Right ventricle myocardium superior (tissue), 1 donor: ENCODE measurements at places on chromosomes 7 and 10. TPM values are rescaled to one million over a fixed set of nuclear protein-coding genes. Genes with fewer than 3 reads are reported as not detected.

DNA sequence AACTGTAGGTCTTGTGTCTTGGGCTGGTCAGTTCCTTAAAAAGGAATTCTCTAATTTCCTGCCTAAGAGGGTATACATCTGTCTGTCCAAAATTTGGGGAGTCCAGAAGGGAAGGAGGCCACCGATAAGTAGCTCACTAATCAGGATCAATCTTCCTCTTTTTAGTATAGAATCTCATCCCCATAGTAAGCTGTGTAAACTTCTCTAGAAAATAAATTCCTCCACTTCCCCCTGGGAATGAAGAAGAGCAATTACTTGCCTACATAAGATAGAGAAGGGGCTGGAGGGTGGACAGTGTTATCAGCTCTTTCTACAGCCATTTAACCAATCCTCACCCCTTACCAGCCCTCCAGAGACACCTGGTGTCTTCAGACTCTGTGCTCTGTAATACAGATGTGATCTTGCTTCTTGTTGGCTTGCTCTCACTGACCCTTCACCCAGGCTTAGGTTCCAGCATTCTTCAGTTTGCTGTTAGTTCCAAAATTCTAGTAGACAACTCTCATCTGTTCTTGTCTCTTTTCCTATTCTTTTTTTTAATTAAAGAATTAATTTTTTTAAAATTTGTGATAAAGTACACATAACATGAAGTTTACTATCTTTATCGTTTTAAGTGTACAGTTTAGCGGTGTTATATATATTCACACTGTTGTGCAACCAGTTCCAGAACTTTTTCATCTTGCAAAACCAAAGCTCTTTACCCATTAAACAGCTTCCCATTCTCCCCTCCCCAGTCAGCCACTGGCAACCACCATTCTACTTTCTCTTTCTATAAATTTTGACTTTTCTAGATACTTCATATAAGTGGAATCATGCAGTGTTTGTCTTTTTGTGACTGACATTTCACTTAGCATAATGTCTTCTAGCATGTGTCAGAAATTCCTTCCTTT, 6.5 kb upstream of the PRKAR2B start:
- DNase-seq = no peak

DNA sequence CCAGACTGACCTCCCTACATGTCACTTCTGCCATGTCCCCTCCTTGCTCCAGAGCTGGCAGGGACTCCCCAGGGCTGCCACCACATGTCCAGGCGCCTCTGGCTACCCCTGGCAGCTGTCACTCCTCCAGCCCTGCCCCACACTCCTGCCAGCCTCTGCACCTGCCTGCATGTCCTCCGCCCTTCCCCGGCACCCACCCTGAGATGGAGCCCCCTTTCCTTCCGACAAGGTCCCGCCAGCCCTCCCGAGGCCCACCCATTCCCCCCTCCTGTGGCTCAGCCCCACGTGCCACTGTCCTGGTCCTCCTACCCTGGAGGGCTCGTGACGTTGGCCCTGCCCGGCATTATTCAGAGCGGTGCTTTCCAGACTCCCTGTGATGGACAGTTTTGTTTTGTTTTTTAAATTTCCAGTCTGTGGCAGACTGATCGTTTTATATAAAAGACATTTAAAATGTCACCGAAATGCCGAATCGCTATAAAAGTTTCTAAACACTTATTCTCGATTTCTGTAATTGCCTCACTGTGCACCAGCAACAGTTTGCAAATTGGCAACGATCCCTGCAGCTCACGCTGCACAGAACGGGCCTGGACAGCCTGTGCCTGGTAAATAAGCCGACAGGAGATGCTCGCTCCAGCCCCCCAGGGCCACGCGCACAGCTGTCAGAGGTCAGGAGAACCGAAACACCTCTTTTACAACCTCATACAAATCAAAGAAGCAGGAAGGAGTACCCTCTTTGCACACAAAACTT, 111.1 kb upstream of the SH2B2 start:
- no peak for DNase-seq

DNA sequence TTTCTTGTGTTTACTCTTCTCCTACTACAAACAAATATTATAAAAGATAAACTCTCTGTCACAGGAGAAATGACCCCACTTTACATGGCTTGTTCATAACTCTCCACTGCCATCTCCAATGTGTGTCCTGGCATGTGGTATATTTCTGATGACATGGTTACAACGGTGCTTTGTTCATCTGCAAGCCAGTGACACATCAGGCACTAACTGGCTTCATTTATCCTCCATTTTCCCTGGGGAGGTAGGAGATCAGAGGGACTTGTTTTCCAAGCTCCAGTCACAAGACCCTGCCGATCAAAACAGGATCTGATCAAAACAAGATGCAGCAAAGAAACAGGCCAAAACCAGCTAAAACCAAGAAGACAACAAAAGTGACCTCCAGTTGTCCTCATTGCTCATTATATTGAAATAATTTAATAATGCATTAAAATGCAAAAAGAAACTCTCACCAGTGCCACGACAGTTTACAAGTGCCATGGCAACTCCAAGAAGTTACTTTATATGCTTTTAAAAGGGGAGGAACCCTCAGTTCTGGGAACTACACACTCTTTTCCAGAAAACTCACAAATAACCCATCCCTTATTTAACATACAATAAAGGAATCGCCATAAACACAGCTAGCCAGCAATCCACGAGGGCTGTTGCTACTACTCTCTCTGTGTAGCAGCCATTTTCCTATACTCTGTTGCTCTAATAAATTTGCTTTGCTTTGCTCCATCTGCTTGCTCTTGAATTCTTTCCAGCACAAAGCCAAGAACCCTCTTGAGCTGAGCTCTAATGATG, 224.2 kb downstream of the XPNPEP1 start:
- no peak for DNase-seq

Gene PCDH15
- 0.16 TPM for total RNA-seq

Gene PTF1A
- not detected for total RNA-seq

DNA sequence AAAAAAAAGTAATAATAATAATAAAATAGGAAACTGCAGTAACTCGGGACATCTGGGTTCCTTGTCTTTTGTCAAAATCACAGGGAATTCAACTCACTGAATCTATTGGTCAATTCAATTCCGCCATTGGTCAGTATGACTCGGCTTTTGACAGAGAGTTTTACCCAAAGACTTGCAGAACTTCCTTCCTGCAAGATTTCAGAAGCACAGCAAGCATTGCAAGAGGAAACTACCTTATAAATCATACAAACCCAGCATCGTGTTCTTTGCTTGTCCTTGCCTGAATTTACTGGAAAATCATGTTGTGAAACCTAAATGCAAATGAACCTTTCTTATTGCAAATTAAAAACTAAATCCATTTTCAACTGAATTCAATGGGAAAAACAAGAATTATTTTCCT, 15.5 kb downstream of the KLF6 start:
- no peak for DNase-seq

- no peak for DNase-seq
These were observed 379.7 kb upstream of the AUTS2 start for GRCh38 chr7:69218576-69218975.

- DNase-seq = no peak
These were observed 2.2 kb upstream of the ADIRF start for GRCh38 chr10:86965986-86966654.

Gene DAGLB
- total RNA-seq = 8.1 TPM

DNA sequence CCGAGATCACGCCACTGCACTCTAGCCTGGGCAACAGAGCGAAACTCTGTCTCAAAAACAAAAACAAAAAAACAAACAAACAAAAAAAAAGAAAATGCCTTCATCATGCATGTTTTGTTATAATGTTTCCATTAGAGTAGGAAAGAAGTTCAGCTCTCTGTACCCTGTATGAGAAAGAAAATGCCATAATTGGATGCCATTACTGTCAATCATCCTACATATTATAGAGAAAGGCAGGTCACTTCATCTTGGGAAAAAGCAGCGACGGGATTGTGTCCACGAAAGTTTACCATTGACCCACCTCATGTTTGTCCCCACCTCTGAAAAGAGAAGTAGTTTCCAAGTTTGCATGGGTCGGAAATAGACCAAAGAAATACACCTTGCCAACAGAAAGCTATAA, 33.8 kb downstream of the SEC61G start:
- DNase-seq = no peak

DNA sequence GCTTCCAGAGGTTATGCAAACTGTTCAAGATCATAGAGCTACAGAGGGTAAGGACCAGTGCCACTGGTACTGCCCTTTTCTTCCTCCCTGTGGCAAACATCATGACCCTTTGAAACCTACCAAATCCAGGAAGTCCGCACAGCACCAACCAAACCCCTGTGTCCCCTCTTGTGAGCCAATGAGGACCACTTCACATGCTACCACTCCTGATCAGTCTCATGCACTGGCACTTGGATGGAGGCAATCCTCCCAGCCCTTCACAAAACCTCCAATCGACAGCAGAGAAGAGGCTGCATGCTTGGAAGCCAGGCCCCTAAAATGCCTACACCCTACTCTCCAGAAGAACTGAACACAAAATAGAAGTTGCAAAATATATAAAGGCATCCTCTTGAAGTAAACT, 248.0 kb downstream of the TNS3 start:
- no peak for DNase-seq

DNA sequence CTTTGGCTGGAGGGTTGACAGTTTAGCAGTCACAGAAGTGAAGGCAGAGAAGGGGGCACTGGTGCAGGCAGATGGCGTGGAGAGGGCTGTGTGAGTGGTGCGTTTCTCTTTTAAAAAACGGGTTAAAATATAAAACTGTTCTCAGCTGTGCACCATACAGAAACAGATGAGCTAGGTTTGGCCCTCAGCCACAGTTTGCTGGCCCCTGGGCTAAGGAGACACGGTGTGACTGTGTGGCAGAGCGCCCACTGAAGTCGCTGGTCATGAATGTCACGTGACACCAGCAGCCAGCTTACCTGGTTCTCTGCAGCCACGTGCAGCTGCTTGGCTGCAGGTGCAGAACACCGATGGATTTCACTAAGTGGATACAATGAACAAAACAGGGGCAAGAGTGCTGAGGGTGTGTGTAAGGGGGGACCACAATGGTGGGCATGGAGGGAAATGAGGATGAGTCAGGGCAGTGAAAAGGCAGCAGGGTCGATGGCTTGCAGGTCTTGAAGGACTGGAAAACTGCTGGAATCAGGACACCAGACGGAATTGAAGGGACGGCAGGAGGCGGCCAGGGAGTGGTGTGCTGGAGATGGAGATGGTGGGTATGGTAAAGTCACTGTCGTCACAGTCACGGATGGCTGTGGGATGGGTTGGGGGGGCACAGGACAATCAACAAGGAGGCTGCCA, 7.4 kb downstream of the ZNF746 start:
- no peak for DNase-seq

DNA sequence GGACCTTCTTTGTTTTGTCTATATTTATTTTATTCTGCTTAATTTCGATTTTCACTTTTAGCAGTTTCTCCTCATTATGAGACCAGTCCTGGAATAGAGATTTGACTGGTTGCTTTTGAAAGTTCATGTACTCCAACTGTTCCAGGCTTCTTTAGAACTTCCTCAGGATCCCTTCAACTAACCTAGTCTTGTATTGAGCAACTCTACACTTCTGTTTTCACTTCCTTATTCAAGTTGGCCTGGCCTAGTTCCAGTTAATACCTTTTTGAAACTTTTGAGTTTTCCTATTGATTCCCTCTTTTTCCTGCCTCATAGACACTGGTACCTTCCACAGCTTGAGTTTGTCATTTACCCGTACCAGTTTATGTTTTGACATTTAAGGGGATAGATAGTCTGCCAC, 421.7 kb downstream of the ATRNL1 start:
- DNase-seq = no peak

DNA sequence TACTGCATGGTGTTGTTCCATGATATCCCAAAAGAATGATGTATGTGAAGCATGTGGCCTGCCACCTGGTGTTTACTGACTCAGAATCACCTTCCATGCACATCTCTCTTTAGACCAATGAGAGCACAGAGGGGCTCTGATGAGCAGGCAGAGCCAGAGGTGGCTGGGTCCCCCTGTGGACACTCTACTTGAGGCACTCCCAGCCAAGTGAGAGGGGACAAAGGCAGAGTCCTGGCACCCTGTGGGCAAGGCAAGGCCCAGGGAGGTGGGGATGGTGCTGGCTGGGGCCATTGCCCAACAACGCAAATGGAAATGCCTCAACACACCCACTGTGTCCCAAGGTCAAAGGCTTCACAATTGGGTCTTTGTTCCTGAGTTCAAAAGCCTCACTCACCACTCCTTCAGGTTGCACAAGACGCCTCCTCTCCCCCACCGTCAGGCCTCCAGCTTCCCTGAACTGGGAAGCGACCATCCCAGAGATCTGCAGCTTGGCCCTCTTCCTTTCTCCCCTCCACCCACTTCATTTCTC, 164.6 kb downstream of the NEURL1 start:
- DNase-seq = no peak

Gene TUBAL3
- total RNA-seq = 0.11 TPM

- no peak for DNase-seq
These were observed 65.4 kb downstream of the SLIT1 start for GRCh38 chr10:97120370-97120769.

GRCh38 chr10:28276384-28276783, 26.5 kb downstream of the MPP7 start:
- DNase-seq = no peak

Gene SFTPA1
- 0.22 TPM for total RNA-seq

- DNase-seq = no peak
These were observed 190.0 kb upstream of the CACNA2D1 start for GRCh38 chr7:82633592-82633991.

Gene C10orf105
- total RNA-seq = 0.05 TPM

Gene VIPR2
- total RNA-seq = 15.2 TPM

Gene HIF1AN
- 43.0 TPM for total RNA-seq

Gene ICA1
- 37.1 TPM for total RNA-seq

DNA sequence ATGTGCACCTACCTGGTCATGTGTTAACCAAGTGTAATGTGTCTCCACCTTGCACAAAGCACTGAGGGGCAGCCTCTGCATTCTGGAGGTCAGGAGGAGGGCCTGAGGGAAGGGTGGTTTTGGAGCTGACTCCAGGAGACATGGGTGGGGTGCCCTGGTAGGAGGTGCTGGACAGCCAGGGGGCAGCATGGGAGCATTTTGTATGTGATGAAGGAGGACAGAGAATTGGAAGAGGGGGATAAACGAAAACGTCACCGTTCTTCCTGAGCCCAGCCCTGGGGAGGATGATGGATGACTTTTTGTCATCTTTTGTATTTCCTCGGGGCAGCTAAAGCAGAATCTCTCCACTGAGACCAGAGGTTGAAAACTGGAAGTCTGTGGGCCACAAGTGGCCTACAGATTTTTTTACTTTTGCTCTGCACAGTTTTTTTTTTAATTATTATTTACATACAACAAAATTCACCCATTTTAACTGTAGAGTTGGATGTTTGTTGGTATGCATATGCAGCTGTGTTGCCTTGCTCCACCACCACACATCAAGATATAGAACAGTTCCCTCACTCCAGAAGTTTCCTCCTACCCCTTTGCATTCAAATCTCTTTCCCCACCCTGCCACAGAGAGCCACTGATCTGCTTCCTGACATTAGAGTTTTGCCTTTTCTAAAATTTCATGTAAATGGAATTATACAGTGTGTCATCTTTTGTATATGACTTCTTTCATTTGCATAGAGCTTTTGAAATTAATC, 242.5 kb downstream of the VTI1A start:
- peak; percentile 47 for DNase-seq
